ENCODE measurements at places on chromosomes 2 and 18. TPM values are rescaled to one million over a fixed set of nuclear protein-coding genes. Genes with fewer than 3 reads are reported as not detected.

DNA sequence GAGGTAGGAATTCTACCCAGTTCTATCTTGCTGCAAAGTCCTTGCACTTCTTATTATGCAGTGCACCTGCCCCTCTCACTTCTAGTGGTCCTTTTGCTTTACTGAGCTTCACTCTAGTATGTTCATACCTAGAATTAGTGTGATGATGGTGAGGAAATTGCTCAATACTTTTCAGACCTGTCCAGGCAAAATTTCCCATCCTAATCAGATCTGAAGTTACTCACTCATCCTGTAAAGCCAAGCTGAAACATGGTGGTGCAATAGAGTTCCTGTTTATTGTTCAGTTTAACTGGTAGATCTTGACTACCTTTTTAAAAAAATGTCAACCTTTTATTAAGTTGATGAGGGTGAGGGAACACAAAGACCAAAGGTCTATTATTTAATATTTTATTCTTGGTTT lies 12.6 kb upstream of the FIGN start:
- DNase-seq: no peak

- DNase-seq: no peak
Measured at GRCh38 chr2:109264595-109265328, 135.8 kb downstream of the SH3RF3 start.

DNA sequence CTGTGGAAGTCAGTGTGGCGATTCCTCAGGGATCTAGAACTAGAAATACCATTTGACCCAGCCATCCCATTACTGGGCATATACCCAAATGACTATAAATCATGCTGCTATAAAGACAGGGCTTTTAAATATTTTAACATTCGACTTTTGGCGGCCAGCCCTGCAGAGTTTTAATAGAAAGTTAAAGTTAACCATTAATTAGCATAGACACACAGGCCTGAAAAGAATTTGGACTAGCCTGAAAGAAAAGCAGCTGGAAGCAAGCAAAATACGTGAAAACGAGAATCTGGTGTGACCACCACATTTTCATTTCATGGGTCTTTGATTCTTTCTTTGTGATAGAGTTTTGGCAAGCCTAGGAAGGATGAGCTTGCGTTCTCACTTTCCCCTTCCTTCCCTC lies 184.0 kb downstream of the SCG2 start:
- peak; percentile 45 for DNase-seq

DNA sequence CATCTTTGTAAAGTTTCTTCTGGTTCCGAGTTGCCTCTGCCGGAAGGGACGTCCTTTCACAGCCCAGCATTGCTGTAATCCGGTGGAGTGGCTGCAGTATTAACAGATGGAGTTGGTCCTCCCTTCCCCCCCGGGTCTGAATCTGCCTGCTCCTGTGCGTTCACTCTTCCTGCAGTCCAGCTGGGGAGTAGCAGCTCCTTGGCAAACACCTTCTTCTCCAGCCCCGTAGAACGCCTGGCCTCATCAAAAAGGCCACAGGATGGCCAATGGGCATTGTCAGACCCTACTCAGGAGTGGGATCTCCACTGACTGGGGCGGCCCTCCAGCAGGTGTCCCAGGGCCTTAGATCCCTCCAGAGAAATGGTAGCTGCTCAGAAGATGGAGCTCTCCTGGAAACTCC lies 234.0 kb downstream of the FAM210A start:
- DNase-seq: no peak

DNA sequence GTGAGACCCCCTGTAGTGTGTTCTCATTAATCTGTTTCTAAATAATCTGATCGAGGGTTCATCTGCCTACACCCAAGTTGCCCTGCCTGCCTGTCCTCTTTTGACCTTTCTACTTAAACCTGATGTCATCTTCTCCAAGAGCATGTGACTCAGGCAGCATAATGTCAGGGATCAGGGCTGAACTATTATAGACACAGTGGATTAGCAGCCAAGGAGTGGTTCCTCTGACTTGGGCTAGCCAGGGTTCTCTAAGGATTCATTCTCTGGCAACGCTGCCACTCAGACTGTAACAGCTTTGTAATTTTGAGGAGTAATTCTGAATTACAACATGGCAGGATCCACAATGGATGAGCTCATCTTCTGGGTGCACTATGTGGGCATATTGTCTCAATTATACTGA lies 124.0 kb downstream of the MDH1 start:
- no peak for DNase-seq

DNA sequence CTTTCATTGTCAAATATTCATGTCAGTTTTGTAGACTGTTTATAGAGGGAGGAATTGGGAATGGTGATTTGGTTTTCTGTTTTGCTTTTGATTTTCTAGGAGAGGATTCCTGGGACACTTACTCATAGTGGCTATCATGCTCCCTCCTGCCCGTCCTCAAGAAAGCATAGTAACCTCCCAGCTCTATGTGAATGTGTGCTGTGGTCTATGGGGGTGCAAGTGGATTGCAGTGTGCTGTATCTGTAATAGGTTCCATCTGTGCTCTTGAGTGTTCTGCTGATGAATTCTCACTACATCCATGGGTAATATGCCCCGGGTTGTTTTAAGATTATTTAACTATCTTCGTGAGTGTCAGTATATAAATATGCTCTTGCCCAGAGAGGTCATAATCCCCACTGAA lies 811.3 kb downstream of the CNTNAP5 start:
- DNase-seq: no peak

DNA sequence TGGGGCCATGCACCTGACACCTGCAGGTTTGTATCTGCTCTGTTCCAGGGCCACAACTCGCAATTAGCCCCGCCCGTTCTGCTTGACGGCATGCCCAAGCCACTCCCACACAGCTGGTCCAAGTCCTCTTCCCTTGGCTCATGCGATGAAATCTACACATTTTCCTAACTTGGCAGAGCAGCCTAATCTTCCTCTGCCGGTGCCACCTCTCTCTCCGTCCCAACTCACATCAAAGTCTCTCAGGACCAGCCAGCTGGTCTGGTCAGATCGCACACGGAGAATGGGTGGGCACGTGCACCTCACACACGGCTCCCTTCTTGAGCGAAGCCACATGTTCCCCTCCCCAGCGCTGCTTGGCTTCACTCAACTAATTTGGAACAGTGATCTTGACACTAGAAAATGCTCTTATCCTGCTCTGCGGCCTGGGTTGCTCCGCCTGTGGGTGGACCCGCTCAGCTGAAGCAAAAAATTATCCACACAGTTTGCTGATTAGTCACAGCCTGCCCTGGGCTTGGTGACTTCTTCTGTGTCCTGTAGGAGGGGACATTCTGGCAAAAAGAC lies 176.7 kb downstream of the NRP2 start:
- no peak for DNase-seq

DNA sequence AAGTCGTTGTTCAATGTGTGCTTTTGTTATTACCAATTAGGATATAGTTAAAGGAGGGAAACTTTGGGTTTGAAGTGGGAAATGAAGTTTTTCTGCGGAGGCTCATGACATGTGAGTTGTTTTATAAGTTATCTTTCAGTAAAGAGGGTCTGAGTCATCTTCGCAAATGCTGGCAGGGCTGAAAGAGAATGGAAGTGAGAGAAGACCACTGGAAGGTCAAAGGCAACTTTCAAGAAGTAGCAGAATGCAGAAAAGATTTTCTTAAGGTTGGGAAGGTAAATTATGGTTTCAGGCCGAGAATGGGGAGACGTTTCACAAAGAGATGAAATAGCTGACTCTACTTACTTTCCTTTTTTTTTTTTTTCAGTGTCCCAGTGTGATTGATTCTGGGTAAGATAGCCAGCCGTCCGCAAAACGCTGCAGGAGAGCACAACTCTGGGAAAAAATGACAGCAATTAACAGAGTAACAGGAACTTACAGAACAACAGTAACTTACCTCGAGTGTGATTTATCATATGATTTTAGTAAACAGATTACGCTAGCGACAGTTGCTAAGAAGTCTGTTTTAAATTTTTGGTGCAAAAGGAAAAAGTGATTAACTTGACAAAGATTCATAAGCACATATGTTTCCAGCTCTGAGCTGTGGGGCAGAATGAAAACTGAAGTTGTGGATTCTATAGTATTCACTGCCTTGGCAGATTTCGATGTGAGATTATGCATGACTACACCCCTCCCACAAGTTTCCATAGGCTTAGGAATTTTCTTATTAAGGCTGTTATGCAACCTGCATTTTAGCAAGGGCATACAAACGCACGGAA lies 46.8 kb upstream of the ACTR3 start:
- DNase-seq: no peak

DNA sequence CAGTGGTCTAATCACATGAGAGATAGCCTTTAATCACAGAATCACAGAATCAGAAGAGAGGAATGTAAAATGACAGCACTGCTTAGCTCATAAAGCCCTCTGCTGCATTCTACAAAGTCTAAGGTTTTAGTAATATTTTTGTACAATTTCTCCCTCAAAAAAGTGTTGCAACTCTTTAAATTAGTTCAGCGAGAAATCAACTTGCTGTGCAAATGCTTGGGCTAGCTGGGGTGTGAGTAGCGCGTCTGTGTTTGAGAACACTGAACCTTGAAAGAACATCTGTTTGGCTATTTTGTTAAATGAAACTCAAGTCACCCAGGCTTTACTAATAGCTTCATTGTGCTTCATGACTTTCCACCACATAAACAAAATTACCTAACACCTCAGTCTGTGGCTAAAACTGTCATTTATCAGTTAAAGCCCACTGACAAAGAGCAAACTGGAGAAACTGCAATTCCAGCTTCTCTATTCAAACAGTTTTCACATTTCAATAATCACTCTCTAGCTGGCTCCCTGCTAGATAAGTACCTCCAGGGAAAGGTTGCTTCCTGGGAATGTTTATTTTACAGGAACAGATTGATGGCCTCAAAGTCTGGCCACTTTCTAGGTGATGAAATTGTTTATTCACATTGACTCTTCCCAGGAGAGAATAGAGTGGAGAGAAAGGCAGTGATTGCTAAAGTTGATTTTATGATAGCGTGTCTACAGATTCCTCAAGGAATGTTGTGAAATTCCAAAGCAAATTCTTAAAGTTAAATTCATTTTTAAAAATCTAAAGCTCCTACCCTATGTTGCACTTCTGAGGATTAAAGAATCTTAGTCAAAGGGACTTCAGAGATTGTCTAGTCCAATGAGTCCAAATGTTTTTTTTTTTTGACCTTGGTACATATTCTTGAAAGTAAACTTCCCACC lies 36.0 kb upstream of the STAT1 start:
- DNase-seq: no peak

GRCh38 chr2:134718023-134718816 lies 580 bp downstream of the TMEM163 start:
- no peak for DNase-seq

DNA sequence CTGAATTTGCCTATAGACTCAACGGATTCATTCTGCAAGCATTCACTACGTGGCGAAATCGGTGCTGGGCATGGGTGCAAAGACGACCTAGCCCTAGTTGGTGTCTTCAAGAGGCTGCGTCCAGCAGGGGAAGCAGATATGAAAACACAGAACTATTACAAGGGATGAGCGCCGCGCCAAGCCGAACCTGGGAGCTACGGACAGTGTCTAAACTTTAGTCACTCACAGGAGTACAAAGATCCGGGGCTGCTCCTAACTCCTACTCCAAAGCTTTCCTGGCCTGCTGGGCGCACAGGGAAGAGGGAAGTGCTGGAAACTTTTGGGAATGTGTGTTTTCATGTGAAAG lies 732 bp upstream of the ANXA4 start:
- DNase-seq: peak; percentile 74

Gene VWA3B
- total RNA-seq: 1.7 TPM

Gene SP140
- 2.7 TPM for total RNA-seq

Gene RUFY4
- total RNA-seq: 5.6 TPM

Gene DYTN
- total RNA-seq: not detected
